ENCODE measurements at places on chromosomes 3 and 15.

- no peak for DNase-seq
Measured at GRCh38 chr3:58065700-58066167, 57.5 kb downstream of the FLNB start.

GRCh38 chr3:140753865-140754754 is 76.2 kb downstream of the TRIM42 start:
- DNase-seq, result no peak

- no peak for DNase-seq
Measured at GRCh38 chr3:23592961-23593931, 212.5 kb upstream of the UBE2E1 start.

DNA sequence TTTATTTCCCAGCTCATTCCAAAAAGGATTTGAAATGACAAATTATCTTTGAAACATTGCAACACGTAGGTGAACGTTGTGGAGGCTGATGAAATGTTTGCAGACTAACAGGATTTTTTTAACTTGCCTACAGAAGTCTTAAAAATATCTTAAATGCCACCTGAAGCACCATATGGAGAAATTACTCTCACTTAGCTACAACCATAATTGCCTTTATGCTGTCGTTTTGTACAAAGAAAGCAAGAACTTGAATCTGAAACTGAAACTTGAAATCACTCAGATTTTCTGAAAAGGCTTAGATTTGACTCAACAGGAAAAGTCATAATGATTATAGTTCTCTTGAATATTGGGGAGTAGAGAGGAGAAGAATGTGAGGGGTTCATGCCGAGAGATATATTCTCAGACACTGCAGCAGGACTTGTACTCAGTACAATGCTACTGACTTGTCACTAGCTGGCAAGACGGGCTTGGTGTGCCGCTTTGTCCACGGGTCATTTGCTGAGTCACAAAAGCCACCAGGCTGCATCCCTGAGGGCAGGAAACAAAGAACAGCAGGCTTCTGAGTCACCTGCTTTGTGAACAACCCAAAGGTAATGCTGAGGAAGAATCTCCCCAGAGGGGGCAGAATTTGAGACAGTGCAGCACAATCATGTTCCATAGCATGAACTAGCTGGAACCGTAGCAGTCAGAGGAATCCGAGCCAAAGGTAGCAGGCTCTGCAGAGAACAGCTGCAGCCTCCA is 7.1 kb upstream of the FMN1 start:
- no peak for DNase-seq

DNA sequence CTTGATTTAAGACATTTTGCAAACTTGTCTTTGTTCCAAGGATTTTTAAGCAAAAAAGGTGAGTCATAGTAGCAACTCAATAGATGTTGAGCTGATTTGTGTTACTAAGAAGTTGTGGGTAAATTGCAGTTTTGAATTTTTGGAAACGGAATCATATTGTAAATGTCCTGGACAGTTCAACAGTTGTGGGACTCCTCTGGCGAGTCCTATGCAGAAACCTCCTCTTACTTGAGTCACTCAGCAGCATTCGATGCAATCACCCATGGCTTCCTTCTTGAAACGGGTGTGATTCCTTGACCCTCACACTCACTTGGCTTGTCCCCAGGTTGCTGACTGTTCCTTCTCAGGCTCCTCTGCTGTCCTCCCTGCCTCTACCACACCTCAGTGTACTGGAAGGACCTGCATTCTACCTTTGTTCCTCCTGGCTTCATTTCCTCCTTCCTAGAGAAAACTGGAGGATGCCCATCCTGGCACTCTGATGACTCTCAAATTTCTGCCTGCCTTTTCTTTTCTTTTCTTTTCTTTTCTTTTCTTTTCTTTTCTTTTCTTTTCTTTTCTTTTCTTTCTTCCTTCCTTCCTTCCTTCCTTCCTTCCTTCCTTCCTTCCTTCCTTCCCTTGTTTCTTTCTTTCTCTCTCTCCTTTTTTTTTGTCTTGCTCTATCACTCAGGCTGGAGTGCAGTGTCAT is 52.8 kb upstream of the DGKG start:
- DNase-seq, result no peak

DNA sequence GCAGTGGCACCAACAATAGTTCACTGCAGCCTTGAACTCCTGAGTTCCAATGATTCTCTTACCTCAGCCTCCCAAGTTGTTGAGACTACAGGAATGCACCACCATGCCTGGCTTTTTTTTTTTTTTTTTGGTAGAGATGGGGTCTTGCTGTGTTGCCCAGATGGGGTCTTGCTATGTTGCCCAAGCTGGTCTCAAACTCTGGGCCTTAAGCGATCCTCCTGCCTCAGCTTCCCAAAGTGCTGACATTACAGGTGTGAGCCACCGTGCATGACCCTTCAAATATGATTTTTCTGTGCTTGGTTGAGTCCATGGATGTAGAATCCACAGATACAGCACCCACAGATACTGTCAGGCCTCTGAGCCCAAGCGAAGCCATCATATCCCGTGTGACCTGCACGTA is 30.2 kb upstream of the IDH2 start:
- DNase-seq, result no peak

- DNase-seq, result no peak
Measured at GRCh38 chr15:50049871-50050270, 69.2 kb downstream of the ATP8B4 start.

DNA sequence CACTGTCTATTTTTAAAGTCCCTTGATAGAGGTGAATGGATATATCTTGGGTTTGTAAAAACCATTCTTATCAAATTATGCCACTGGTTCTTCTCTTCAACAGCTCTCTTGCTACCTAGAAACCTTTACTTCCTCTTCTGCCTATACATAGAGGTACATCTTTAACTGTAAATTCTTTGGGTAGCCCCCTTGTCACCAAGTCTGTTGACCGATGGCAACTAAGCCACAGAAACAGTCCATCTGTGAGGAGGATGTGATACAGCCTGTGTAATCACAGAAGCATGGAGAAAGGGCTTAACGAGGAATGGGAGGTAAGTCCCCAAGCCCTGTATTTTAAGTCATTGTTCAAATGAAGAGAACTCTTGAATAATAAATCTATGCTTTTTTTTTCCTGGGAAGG is 246.5 kb upstream of the MDFIC2 start:
- no peak for DNase-seq

- no peak for DNase-seq
Measured at GRCh38 chr3:103794656-103795055, 1359.8 kb downstream of the ZPLD1 start.

GRCh38 chr15:58463815-58464650 is 32.2 kb downstream of the LIPC start:
- DNase-seq, result no peak

DNA sequence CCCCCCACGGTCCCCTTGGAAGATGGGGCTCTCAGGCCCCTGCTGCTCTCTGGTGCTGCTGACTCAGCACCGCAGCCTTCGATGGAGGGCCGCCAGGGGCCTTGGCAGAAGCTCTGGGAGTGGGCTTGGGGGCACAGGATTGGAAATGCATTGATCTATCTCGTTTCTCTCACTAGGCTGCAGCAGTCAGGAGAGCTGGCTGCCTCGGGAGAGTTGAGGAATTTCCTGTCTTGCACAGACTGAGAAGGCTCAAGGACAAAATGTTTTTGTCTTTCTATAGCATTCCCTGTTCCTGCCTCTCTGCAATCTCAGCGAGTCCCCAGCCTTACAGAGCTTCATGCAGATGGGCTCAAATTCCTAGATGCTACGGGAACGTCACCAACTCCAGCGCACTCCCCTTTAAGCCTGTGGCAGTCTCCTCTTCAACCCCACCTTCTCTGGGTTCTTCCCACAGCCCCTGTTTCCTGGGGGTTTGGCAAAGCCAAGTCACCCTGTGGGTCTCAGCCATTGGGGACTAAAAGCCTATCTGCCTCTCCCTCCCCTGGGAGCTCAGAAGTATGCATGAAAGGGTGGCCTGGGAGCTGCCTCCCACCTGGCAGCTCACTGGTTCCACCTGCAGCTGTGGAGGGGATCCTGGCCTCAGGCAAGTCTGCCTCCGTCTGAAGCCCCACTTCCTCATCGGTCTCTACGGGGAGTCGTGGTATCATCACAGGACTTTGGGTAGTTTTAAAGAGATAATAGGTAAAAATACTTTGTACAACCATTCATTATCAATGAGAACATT is 127.4 kb upstream of the HACD2 start:
- no peak for DNase-seq

DNA sequence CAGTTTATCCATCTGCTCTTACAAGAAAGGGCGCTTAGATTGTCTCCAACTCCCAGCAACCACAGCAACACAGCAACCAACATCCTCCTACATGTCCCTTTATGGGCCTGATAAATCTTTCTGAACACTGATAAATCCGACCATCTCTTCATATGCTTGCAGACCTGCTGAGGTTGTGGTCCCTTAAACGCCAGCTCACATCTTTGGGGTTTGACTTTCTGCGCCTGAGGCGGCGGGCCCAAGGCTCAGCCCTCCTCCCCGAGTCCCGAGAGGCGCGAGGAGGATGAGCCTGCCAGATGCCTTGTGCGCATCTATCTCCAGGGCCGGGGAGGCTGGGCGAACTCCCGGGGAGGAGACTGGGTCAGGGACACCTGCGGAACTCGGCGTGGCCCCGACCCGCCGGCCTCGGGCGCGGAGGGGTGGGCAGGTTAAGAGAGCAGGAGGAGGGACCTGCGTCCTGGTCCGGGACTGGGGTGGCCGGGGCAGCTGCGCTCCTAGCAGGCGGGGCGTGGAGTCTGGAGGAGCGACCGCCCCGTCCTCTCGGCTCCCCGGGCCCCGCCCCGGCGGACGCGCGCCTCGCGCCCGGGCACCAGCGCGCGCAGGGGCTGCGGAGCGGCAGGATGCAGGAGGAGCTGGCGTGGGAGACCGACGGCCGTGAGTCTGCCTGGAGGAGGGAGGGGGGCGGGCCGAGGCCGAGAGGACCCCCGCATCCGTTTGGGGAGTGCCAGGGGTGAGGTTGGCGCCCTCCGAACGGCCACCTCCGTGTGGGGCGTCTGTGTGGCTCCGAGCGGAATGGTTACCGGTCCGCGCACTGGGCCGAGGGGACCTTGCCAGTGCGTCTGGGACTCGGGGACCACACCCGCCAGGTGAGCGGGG is at the start of gene ANKDD1A:
Gene ANKDD1A, plus strand, starts transcription at position 592 of the 876 bp plus-strand sequence. Its CDS starts 29 bp downstream, at position 621.
- DNase-seq, result peak; percentile 91

GRCh38 chr3:49460956-49461355 is 9.1 kb upstream of the DAG1 start:
- DNase-seq, result no peak

GRCh38 chr3:8777978-8778267 is 8.5 kb upstream of the OXTR start:
- no peak for DNase-seq

DNA sequence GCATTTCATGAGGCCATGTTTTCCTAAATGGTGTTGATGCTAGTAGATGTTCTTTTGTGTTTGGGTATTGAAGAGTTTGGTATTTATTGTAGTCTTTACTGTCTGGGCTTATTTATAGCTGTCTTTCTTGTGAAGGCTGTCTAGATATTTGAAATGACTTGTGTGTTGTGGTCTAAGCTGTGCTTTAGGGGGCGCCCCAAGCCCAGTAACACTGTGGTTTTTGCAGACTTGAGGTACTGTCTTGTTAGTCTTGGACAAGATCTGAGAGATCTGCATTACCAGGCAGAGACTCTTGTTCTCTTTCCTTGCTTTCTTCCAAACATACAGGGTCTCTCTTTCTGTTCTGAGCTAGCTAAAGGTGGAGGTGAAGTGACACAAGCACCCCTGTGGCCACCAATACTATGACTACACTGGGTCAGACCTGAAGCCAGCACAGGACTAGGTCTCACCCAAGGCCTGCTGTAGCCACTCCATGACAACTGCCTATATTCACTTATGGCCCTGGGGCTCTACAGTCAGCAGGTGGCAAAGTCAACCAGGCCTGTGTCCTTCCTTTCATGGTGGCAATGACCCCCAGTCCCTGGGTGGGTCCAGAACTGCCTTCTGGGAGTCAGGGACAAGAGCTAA is 152.1 kb upstream of the TBC1D5 start:
- DNase-seq, result no peak

GRCh38 chr15:101689901-101690300 is 34.4 kb downstream of the TARS3 start:
- no peak for DNase-seq

DNA sequence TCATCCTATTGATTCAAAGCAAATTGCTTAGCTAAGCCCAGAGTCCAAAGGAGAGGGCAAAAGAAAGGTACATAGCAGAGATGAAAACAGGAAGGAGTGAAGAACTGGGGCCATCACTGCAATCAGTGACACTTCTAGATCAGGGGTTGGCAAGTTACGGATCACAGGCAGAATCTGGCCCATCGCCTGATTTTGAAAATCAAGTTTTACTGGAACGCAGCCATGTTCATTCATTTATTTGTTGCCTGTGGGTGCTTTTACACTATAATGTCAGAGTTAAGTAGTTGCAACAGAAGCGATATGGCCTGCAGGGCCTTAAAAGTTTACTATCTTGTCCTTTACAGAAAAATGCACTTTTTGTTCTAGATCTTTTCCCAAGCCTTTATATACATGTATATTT is 271.7 kb upstream of the TOPAZ1 start:
- no peak for DNase-seq

DNA sequence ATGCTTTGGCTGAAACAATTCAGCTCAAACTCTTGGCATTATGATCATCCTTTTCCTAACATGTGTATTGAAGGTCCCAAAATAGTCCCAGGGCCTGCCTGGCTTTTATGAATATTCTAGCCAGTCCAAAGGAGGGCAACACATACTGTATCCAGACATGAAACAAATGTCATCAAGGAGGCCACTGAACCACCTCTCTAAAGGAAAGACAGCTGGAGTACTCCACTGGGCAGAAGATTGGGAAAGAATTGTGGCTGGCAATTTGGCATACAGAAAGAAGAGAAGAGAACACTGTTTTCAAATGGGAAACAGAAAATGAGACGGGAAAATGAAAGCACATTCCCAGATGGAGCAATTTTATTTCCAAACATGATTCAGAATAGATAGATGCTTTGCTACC is 80.6 kb downstream of the NCEH1 start:
- DNase-seq, result no peak

DNA sequence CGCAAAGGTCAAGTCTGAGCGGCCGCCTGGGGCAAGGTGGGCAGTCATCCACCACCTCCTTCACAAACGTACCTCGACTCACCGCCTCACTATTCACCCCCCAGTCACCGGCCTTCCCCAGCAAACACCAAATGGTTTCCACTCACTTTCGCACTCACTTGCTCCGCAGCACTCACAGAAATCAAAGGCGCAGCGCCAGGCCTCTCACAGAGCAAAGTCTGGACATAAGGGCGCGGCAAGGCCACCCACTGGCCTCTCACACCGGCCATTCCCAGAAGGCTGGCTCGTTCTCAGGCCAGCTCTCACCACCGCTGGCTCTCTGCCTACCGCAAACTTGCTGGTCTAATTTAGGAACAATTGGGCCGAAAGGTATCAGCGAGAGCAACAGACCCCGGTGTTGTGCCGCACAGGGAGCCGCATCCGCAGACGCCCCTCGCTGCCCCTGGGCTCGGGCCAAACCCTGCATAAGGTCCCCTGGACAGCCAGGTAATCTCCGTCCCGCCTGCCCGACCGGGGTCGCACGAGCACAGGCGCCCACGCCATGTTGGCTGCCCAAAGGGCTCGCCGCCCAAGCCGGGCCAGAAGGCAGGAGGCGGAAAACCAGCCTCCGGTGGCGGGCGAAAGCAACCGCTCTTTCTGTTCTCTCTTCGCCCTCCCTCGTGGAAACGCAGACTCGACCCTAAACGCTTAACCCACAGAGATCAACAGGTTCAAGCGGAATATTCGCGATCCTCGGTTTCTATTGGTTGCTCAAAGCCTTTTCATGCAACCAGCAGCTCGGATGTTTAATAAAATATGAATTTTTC is 2.9 kb downstream of the SHOX2 start:
- DNase-seq, result peak; percentile 71

Measured in right cardiac atrium (tissue), 5 donors.